ENCODE measurements at places on chromosomes 2 and 18.

GRCh38 chr2:112142525-112143078 is 4.4 kb downstream of the FBLN7 start:
- no peak for DNase-seq

DNA sequence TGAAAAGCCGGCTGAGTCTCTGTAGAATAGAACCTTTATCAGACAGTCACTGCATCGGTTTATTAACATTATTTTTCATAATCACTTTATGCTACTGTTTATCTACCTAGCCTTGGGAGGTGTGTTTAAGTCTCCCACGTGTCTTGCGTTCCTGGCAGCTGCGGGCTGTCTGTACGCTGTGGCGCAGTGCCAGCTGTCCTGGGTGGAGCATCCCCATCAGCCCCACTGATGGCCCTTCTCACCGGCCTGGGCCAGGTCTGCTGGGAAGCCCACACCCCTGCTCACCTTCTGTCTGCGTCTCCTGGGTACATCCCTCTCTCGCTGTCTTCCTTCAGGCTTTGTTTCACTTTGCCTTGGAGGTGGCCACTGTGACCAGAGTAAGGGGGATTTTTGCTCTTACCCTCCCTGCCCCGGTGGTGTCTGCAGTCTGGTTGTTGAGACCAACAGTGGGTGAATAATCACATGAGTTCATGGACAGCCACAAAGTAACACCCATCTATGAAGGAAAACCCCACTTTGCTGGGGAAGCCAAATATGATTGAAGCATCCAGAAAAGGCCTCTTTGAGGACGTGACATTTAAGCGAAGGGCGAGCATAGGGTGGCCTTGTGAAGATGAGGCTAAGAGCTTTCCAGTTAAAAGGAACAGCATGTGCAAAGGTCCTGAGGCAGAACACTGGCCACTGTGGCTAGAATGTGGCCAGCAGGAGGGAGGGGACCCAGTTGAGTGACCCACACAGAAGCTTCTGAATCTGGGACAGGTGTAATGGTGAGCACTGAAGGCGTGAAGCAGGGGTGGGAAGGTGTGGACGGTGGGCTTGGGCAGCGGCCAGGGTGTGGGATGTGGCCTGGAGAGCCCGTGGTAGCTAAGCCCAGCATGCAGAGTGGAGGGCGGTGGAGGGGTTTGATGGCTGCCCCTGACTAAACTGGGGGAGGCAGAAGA is 41.7 kb downstream of the RAMP1 start:
- DNase-seq: no peak

- no peak for DNase-seq
These were observed 56.4 kb upstream of the XIRP2 start for GRCh38 chr2:166831930-166832329.

DNA sequence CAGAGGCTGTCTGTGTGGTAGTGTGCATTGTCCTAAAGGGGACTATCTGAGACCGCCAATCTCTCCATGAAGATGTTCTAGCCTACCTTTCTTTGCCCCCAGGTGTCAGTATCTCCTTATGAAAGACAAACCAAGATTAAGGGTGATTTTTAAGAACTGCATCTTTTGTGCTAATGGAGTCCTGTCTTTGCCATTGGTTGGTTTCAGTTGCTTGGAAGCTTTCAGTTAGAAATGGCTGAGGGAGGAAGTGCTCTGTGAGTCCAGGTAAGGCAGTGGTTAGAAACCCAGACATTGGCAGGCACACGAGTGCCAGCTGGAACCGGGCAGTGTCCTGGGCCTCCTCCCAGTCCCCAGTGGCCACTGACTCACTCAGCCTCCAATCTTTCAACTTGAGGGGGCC is 111.3 kb downstream of the DOCK10 start:
- DNase-seq: no peak

DNA sequence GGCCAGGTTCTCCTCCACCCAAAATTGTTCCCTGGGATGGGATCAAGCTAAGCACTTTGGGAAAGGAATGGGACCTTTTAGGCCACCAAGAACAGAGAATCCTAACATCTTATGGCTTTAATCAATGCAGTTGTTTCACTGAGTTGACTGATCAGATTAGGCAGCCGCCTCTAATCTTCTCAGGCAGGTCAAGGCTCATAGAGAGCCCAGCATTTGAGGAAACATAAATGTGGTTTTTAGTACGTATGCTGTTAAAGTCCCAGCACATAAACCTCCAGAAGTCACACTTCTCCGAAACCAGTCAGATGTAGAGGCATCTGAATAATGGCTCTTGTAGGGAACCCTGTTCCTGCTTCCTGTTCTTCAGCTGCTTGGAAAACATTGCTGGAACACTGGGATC is 99.5 kb upstream of the RMDN2 start:
- DNase-seq: no peak

- peak; percentile 65 for DNase-seq
These were observed 80.1 kb upstream of the CTDP1 start for GRCh38 chr18:79599441-79599931.

GRCh38 chr18:3454365-3455089 is 4.6 kb downstream of the TGIF1 start:
- DNase-seq: peak; percentile 73

- DNase-seq: no peak
These were observed 729.8 kb upstream of the SOX11 start for GRCh38 chr2:4962419-4962818.

DNA sequence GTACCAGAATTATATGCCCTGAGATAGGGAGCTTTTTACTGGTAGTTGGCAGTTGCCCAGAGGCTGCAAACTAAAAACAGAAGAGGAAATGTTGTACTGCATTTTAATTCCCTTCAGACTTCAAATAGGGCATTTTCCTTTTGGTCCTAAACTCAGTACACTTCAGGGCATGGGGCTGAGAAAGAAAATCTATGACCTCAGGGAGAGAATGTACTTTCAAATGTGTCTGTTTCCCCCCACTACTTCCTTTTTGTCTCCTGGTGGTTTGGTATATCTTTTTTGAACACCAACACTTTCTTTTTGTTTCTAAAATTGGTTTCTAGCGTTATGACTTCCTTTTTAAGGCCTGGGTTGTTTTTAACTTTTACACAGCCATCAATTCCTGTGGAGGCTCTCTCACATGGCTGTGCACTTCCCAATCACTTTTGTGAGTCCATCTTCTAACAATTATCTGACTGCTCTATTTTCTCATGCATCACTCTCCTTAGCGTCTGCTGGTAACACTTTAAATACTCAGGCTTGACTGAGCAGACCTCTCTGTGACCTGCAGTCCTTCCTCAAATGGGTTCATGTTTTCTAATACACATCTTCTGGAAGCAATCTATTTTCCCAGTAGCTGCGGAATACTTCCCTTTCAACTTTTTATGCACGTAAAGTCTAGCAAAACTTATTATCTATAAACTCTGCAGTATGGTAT is 596.0 kb downstream of the LRP1B start:
- no peak for DNase-seq

DNA sequence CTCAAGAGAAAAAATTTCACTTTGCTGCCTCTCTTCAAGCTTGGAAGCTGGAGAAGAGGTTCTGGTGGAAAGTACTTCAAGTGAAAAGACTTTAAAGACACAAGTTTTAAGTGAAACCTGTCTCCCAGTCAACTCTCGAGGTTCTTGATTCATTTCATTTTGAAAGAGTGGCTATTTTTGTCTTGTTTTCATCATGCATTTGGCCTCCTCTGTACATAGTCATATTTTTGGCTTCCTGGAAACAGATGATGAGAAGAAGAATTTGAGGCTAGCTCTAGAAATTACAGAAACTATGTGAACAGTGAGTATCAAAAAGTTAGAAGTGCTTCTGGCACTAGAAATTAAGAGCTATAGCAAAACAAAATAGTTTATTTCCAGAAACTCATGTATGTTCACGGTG is 124.8 kb downstream of the DTNA start:
- peak; percentile 14 for DNase-seq

DNA sequence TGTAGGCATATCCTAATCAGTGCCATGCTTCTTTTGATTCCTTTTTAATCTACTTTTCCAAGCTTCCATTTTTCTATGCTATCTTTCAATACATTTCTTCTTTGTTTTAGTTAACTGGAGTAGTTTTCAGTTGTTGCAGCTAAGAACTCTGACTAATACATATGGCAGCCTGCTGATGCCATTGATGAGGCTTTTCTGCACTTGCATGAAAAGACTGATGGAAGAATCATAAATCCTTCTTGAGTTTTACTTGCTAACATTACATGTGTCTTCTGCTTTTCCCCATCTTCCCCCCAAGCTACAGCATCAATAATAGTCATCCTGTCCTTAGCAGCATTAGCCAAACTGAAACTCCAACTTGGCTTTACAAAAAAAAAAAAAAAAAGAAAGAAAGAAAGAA is 203.3 kb downstream of the LRP1B start:
- peak; percentile 22 for DNase-seq

GRCh38 chr2:45439788-45440773 is 171.0 kb downstream of the SRBD1 start:
- DNase-seq: peak; percentile 22

- DNase-seq: peak; percentile 85
These were observed at the start of gene PTGR3 for GRCh38 chr18:75209129-75209950. Gene PTGR3 (minus strand): TSS chr18:75209139. CDS start chr18:75209058, 81 bp downstream.

GRCh38 chr2:222708274-222708710 is 36.8 kb downstream of the MOGAT1 start:
- peak; percentile 78 for DNase-seq

DNA sequence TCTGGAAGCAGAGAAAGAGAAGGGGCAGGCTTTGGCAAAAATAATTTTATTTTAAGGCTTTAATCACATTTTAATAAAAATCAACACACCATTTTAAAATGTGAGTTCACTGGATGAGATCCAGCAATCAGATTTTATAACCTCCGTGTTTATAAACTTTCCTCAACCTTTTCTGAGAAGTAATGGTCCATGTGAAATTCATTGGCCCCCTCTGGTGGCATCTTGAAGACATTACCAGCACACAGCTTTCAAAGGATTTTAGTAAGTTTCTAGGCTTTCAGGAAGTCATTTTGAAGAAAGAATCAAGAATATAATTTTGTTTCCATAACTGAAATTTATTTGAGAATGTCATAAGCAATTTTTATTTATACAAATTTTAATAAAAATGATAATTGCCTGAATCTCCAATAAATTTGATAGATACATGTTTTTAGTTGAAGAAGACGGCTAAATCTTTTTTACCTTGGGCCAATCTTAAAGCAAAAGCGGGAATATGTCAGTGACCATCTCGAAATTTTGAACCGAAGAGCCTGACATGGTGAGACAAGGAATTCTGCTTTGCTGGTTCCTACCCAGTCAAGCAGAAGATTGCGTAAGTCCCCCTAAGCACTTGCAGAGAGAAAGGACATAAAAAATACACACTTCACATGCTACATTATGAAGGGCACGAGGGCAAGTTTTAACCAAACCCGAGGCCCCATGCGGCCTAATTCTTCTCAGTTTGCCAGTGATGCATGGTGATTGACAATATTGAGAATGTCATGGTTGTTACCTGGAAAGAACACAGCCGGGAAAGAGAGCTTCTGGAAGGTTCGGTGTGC is 128.4 kb upstream of the CBLN2 start:
- peak; percentile 33 for DNase-seq

DNA sequence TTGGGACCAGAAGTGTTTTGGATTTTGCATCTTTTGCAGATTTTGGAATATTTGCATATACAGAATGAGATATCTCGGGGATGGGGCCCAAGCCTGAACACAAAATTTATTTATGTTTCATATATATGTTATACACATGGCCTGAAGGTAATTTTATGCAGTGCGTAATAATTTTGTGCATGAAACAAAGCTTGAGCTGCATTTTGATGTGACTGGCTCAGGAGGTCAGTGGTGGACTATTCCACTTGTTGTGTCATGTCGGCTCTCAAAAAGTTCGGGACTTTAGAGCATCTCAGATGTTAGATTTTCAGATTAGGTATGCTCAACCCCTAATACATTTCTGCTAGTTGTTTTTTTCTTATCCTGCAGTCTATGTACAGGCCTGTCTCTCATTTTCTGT is 145.4 kb downstream of the FAM210A start:
- DNase-seq: no peak

GRCh38 chr18:22822841-22823508 is 110.2 kb upstream of the RBBP8 start:
- no peak for DNase-seq

- no peak for DNase-seq
These were observed 246.0 kb downstream of the LRRTM1 start for GRCh38 chr2:80058562-80058961.

DNA sequence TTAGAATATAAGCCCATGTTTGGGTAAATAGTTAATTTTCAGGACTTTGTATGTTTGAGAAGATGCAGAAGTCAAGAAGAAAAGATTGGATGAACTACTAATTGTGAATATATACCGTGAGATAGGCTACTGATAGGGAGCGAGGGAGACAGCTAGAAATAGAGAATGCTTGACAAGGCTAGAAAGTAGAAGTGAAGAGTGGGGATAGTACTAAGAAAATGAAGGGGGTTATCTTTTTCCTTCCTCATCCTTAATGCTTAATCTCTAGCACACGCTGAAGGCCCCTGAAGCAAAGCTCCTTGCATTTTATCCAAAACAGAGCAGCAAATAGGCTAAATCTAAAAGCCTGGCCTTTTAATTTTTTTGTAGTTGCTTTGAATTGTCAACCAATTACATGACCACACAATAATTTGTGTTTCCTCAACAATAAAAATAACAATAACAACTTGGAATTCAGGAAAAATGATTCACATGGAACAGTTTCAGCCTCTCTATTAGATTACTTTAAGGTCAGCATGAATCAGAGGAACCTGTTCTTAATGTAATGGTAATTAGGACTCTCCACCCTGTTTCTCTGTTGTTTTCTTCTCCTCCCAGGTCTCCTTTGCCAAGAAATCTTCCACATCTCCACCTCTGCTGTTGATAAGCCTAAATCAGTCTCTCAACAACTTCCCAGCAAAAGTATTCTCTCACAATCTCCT is 1071.3 kb upstream of the ZEB2 start:
- DNase-seq: peak; percentile 48

- no peak for DNase-seq
These were observed 271.8 kb downstream of the SRBD1 start for GRCh38 chr2:45339253-45339652.

- no peak for DNase-seq
These were observed 267.0 kb downstream of the CCDC85A start for GRCh38 chr2:56450772-56451171.

DNA sequence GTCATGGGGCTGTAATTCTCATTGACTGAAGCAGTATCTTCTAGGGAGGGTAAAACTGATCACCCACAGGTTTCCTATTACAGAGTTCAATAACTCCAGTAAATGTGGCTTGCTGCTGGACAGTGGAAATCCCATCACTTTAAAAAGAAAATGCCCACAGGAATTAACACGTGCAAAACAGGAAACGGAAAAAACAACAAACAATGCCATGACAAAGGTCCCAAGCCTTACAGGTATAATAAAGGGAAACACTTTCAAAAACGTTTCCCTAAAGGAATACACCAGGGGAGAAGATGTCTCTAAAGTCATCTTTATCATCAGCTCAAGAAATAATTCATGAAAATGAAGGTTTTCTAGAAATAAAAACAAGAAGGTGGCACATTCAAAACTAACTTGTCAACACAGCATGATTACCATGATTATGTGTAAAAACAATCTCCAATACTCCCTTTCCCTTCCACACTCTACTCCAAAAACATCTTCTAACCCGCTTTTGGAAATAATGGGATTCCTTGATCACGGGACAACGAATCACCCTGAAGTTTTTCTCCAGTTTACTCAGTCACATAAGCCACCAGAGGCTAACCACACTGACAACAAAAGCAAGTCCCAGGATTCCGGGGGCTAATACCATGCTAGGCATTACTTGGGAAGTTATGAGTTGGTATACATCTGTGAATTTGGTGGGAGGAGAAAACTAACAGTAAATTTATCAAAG is 167.9 kb downstream of the TCF4 start:
- DNase-seq: no peak

Data from fibroblast of mammary gland (primary cell).